ENCODE measurements at places on chromosomes 1 and 21. TPM values are rescaled to one million over a fixed set of nuclear protein-coding genes. Genes with fewer than 3 reads are reported as not detected.
A peak's percentile ranks its signal among the peaks of the same experiment; 100 is the strongest.

DNA sequence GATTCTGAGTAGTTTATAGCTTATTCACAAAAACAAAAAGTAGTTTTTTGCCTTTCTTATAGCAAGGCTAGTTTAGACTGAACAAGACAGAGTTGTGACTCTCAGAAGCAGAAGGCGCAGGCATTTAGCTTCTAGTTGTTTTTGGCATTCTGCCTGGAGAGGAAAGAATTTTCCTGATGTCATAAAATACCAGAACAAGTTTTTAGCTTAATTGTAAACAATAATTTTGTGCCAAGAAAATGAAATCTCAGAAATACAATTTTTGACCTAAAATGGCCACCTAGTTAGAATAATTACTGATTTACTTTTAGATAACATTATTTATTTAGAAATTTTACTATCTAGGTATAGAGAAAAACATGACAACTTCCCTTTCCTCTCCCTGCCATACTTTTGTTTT, 1.0 kb downstream of the DNAJB4 start:
- no peaks in the 10 kb centered on the region for H3K36me3 ChIP-seq
- no peak for DNase-seq
- H3K4me3 ChIP-seq, result peak overlapping the region; percentile 89
- peaks cover 29% of the 10 kb centered on the region for H3K4me1 ChIP-seq
- no peak overlapping the region for H3K27ac ChIP-seq

DNA sequence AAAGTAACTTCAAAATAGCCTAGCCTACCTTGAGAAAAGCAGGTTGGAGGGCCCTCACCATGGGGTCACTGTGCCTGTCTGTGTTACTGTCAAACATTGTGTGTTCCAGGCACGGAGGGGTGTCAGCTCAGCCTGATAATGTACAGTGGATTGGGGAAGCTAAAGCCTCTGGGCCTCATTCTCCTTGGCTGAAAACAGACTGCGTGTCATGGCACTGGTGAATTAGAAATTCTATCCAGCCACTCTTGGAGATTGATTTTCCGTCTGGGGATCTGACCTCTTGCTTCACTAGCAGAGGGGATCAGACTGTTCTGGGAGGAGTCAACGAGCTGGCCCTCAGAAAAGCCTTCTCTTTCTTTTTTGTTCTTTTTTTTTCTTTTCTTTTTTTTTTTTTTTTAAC, 123.5 kb upstream of the HOOK1 start:
- H3K4me3 ChIP-seq, result no peak overlapping the region
- no peaks in the 10 kb centered on the region for H3K36me3 ChIP-seq
- no peak for DNase-seq
- no peaks in the 10 kb centered on the region for H3K4me1 ChIP-seq

DNA sequence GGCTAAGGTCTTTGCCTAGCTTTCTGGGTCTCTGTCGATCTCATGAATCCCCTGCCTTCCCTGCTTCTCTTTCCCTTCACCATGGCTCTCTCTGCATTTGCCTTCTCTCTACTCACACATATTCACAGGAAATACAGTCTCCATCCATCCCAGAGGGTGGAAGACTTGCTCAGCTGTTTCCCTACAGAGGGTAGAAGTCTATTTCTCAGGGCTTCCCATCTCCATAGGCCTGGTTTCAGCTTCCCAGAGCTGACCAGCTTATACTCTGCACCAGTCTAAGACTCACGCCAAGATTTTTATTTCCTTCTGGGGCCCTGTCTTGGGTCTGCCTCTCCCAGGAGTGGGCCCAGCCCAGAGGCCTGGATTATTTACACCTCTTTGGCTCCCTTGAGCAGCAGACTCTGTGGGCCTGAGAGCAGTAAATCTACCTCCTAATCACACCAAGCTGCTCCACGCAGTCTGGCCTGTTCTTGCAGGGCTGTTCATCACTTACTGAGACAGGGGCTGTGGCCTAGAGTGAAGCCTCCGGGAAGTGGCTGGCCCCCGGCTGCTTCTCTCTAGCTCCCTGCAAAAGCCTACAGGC, 102.5 kb downstream of the PLXNA2 start:
- DNase-seq, result no peak
- no peaks in the 10 kb centered on the region for H3K36me3 ChIP-seq
- no peak overlapping the region for H3K27ac ChIP-seq
- H3K4me3 ChIP-seq, result no peak overlapping the region

DNA sequence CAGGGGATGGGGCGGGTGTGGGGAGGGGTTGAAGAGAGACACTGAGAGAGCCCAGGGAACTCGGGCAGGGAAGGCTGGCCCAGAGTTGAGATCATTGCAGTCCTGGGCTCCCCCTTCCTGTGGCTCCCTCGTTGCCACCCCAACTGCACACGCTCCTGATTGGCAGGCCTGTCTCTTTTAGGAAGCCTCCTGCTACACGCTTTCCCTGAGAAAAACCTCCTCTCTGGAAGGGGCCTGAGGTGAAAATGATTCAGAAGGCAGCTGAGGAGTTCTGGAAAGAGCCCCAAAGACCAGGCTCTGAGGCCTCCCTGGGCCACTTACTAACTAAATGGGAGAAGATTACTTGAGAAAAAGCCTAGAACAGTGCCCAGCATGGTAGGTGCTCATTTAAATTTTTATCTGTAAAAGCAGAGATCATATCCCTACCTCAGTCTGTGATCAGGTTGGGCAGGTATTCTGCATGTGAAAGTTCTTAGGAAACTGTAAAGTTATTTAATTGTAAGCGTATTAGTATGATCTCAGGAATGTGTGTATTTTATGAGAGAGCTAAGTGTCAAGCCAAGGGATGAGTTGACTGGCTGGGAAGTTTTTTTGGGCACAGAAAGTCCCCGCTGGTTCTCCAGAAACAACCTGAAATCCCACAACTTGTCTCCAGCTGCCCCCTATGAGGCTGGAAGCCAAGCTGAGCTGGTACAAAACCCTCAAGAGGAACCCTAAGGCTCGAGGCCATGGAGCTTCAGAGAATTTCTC, 65.2 kb upstream of the EPS8L3 start:
- DNase-seq, result no peak
- no peaks in the 10 kb centered on the region for H3K27me3 ChIP-seq
- H3K4me3 ChIP-seq, result no peak overlapping the region
- no peaks in the 10 kb centered on the region for H3K36me3 ChIP-seq
- H3K27ac ChIP-seq, result no peak overlapping the region
- peaks cover 12% of the 10 kb centered on the region for H3K4me1 ChIP-seq

DMBX1 gene
- not detected for total RNA-seq

LRRC3 gene
- total RNA-seq, result 2.4 TPM

DNA sequence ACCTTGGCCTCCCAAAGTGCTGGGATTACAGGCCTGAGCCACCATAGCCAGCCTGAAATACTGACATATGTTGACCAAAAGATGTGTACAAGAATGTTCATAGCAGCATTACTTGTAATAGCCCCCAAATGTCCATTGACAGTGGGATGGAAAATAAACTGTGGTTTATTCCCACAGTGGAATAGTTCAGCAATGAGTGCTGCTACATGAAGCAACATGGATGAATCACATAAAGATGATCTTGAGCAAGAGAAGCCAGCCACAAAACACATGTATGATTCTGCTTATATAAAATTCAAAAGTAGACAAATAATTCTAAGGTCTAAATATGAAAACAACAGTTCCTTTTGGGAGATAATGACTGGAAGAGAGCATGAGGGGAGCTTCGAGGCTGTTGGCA, 9.1 kb upstream of the CREG1 start:
- DNase-seq, result no peak
- no peak overlapping the region for H3K27ac ChIP-seq
- no peaks in the 10 kb centered on the region for H3K36me3 ChIP-seq

KPRP gene
- not detected for total RNA-seq

GRCh38 chr1:233328142-233328921, 808 bp downstream of the MAP3K21 start:
- no peak overlapping the region for H3K27ac ChIP-seq
- peaks cover 7% of the 10 kb centered on the region for H3K4me1 ChIP-seq
- peak; percentile 77 for DNase-seq
- H3K36me3 ChIP-seq, result no peaks in the 10 kb centered on the region
- peaks cover 40% of the 10 kb centered on the region for H3K27me3 ChIP-seq
- peak overlapping the region; percentile 71 for H3K4me3 ChIP-seq

DNA sequence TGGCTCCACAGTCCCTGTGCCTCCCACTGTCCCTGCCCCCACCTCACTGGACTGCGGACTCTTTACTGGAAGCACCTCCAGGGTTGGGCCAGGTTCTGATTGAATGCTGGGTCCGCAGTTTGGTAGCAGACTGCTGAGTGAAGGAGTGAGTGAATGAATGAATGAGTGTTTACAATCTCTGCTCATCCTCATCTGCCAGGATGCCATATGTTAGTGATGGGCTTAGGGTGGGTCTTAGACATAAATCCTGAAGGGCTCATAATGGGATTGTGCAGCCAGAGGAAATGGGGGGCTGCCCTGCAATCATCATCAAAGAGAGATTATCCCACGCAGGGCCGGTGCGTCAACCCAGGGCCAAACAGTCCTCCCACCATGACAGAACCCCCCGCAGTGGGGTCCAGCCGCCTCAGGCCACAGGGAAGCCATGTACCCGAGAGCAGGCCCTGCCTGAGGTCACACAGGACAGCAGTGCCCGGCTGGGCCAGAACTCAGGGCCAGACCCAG, 26.1 kb downstream of the SLC1A7 start:
- peaks cover 2% of the 10 kb centered on the region for H3K4me1 ChIP-seq
- H3K36me3 ChIP-seq, result no peaks in the 10 kb centered on the region
- H3K27ac ChIP-seq, result no peak overlapping the region

DNA sequence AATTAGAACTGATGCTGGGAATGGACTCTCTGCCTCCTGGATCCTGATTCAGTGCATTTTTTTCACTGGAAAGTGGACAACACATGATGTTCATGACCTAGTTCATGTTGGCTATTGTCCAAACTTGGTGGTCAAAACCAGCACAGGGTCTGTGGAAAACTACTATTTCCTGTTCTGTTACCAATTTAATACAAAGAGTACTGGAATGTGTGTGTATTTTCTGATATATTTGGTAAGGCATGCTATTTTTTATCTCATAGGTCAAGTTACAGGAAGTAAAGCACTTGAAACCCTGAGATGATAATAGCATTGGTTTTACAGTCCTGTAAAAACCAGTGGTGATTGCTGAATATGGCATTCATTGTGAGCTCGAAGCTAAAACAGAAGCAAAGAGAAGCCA, 89.9 kb downstream of the SGIP1 start:
- H3K36me3 ChIP-seq, result no peaks in the 10 kb centered on the region
- H3K4me1 ChIP-seq, result peaks cover 6% of the 10 kb centered on the region
- no peak for DNase-seq
- H3K27ac ChIP-seq, result peak overlapping the region; percentile 36

DNA sequence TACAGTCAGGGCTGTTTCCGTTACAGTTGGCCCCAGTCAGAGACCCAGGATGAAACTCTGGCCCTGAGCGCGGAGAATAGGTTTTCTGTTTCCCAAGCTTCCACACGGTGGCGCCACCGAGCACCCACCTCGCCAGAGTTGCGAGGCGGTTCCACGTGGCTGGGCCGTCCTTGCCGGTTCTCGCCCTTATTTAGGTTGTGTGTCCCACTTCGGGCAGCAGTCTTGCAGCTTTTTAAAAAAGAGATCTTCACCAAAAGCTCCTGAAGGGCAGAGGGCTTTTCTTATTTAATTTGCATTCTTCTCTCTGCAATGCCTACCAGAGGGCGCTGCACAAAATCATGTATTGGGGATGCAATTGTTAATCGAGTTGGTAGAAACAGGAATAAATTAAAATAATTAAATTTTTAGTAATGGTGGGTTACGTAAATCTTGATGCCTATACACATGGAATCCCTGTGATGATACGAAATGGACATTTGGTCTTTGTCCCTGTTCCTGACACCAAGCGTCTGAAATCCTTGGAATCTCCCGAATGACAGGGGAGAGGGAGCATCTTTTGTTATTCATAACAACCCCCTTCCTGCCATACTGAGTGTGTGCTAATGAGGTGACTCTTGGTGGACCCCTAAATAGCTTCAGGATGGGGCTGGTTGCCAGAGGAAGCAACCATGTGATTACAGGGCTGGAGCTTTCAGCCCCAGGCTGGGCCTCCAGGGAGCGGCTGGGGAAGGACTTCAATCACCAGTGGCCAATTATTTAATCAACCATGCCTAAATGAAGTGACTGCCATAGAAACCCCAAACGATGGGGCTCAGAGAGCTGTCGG, 5.6 kb upstream of the S100A7 start:
- H3K4me3 ChIP-seq, result no peak overlapping the region
- peaks cover 3% of the 10 kb centered on the region for H3K4me1 ChIP-seq
- H3K36me3 ChIP-seq, result no peaks in the 10 kb centered on the region
- H3K27ac ChIP-seq, result no peak overlapping the region
- peaks cover 18% of the 10 kb centered on the region for H3K27me3 ChIP-seq

DNA sequence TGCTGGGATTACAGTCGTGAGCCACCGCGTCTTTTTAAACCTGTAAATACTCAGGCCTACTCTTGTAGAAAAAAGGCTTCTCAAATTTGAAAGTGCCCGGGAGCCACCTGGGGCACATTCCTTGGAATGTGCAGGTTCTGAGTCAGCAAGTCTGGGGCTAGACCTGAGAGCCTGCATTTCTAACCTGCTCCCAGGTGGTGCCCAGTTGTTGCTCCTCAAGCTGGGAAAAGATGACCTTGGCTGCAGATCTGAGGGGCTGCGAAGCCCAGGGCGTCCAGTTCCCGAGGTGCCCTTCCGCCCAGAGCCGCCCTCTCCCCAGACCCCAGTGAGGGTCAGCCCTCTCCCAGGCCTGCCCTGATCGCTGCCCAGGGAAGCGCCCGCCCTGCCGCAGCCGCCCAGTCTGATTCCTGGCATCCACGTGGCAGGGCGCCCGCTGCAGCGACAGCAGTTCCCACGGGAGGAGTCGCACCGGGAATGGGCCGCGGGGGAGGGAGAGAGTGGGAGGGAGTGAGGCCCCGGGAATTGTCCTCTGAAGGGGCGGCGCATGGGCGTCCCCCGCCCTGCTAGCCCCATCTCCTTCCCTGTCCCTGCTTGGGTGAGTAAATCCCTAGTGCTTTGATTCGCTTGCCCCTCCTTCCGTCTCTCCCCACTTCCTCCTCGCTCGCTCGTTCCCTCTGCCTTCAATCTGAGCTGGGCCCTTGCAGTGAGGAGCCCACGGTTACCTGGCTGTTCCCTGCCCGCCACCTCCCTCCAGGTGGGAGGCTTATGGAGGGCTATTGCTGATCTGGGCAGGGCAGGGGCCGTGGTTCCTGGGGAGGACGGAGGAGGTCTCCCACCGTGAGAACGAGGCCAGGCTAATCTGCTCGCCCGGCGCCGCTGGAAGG, 18.8 kb upstream of the TENT5B start:
- H3K27ac ChIP-seq, result no peak overlapping the region
- no peak overlapping the region for H3K4me3 ChIP-seq
- H3K27me3 ChIP-seq, result peaks cover 7% of the 10 kb centered on the region
- DNase-seq, result no peak

DNA sequence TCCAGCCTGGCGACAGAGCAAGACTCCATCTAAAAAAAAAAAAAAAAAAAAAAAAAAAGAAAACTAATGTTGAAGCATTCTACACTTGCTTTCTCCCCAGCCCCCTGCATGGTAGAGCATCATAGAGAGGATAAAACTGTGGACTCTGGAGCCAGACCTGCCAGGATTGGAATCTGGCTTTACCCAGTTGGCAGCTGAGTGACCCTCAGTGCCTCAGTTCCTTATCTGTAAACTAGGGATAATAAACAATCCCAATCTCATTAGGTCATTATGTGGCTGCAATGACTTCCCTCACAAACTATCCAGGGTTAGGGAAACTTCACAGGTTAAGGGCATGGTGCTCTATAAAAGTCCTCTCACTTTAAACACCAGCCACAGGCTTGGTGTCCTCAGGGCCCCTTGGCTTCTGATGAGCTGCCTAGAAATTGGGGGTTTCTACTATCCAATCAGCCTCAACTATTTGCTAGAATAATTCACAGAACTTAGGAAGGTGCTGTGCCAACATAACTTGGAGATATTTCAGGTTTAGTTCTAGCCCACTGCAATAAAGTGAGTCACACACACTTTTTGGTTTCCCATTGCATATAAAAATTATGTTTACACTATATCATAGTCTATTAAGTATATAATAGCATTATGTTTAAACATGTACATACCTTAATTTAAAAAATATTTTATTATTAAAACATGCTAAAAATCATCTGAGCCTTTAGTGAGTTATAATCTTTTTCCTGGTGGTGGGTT, 180.5 kb upstream of the B3GALT2 start:
- H3K4me3 ChIP-seq, result no peak overlapping the region
- H3K27ac ChIP-seq, result no peak overlapping the region
- peaks cover 4% of the 10 kb centered on the region for H3K4me1 ChIP-seq

TRNP1 gene
- 1.3 TPM for total RNA-seq

All from activated CD4-positive, alpha-beta T cell treated with anti-CD3 and anti-CD28 coated beads, Interleukin-2, amount 10 ng/mL, durations not matched to agents 24 days and 14 days (primary cell).